ENCODE measurements at places on chromosomes 3 and 15.

DNA sequence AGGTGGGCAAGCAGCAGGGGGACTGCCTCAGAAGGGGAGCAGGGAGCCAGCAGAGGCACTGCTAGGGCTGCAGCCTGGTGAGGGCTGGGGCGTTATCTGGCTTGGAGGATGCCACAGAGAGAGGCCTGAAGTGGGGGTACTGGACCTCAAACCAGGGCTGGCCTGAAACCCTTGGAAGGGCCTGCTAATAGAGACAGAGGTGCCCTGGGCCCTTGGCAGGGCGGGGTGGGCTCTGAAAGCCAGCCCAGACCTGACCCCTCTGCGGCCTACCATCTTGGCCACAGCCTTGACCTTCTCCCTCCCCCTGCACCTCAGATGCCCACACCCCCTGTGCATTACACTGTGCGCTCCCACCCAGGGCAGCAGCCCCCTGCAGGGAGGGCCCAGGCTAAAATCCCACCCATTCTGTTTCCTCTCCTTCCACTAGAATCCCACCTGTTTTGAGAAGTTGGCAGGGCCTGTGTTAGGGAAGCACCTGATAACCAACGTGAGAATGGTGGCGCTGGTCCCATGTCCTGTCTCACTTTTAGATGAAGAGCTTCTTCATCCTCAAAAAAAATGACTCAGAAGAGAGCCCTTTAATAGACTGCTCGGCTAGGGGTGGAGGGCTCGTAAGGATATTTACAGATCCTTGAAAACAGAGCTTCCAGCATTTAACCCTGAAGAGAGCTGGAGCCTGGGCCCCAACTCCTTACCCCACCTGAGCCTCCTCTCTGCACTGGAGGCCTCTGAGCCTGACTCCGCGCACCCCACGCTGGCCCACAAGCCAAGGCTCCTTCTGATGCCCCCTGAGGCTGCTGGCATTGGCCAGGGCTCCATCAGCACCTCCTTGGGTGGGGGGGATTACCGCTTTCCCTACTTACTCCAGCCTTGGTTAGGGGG is 29.8 kb downstream of the LOXL1 start:
- DNase-seq = no peak

- no peak for DNase-seq
Observed at GRCh38 chr3:159992589-159992988, 4.0 kb downstream of the IL12A start.

GRCh38 chr3:63639806-63640205 is 12.7 kb upstream of the SNTN start:
- DNase-seq = no peak

- DNase-seq = no peak
Observed at GRCh38 chr3:98809557-98809956, 46.4 kb downstream of the ST3GAL6 start.

DNA sequence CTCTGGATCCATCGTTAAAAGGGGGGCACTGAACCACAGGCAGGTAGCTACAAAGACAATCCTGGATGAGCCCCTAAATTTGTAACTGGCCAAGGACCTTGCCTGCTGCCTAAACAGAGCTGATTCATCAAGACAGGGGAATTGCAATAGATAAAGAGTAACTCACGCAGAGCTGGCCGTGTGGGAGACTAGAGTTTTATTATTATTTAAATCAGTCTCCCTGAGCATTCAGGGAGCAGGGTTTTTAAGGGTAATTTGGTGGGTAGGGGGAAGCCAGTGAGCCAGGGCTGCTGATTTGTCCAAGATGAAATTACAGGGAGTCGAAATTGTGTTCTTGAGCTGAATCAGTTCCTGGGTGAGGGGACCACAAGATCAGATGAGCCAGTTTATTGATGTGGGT is 885.1 kb upstream of the CADM2 start:
- no peak for DNase-seq

GRCh38 chr3:153169793-153170383 is 7.9 kb downstream of the RAP2B start:
- no peak for DNase-seq

DNA sequence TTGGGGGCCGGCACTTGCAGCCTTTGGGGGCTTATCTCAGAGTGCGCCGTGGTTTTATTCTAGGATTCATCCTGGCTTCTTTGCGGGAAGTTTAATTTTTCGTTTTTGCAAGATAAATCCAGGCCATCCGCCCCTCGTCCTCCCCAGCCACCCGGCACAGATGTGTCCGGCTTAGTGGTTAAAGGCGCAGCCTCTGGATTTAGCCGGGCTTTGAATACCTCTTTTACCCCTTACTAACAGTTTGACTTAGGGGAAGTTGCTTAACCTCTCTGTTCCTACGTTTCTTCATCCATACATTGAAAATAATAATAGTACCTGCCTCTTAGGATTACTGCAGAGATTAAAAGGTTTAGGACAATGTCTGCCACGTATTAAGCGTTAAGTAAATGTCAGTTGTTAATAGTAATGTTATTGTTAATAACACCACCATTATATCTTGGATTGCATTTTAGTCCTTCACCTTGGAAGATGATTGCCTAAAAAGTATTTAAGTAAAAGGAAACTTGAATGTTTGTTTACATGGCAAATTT is 714 bp downstream of the ECT2 start:
- DNase-seq = no peak

GRCh38 chr3:51796854-51797253 is 17.8 kb upstream of the IQCF6 start:
- DNase-seq = no peak

- no peak for DNase-seq
Observed at GRCh38 chr15:63986751-63987341, 59.4 kb downstream of the DAPK2 start.

DNA sequence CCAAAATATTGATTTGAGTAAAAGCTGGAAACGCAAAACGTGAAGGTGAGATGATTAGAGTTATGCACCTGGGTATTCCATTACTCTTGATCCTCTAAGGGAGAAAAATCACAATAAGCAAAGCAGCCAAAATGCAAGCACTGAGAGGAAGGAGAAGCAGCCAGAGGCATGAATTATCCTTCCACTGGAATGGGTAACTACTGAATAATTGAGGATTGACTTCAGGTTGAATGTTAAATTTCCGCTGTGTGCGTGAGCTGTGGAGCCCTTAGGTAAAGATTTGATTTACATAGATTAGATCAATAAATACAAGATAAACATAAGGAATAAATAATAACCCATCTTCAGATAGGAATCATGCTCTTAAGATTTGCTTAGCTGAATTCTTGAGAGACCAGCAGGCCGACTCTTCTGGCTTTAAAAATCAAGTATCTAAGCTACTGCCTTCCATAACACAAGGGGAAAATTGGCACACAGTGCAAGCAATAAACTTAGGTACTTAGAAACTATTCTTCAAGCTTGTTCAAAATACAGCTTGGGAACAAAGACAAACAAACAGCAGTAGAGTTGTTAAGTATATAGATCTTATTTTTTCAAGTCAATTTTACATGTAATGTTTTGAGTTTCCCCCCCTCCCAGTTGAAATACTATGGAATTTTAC is 1459.5 kb downstream of the ZPLD1 start:
- DNase-seq = no peak

- DNase-seq = no peak
Observed at GRCh38 chr15:101022876-101023275, 103.7 kb downstream of the LRRK1 start.

- DNase-seq = no peak
Observed at GRCh38 chr3:55320928-55321327, 166.2 kb downstream of the WNT5A start.

DNA sequence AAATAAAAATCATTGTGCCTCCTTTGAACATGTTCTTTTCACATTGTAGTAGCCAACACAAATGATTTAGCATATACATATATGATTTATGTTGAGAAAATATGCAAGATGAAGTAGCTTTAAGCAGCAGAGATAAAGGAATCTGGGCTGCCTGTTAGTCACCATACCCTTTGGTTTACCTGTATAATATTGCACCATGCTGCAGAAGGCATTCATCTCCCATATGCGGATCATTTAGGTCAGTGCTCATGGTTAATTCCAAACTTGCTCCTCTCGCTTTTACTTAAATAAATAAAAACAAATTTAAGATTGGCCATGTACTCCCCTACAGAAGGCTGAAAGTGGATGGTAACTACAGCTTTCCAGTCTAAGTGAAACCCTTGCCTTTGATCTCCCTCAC is 86.7 kb upstream of the TBL1XR1 start:
- DNase-seq = no peak

GRCh38 chr3:13324835-13325501 is 95.2 kb downstream of the NUP210 start:
- no peak for DNase-seq

DNA sequence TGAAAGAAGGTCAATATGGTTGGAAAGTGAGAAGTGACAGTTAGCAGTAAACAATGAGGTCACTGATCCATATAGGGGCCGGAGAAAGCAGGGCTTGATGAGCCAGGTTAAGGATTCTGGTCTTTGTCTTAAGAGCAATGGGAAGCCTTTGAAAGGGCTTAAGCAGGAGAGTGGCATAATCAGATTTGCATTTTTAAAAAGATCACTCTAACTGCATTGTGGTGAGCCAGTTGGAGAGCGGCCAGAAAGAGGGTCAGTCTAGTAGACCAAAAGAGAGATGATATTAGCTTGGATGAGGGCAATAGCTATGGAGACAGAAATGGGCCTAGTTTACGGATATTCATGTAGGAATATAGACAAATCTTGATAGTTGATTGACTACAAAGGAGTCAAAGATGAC is 46.6 kb downstream of the CPNE4 start:
- DNase-seq = no peak

DNA sequence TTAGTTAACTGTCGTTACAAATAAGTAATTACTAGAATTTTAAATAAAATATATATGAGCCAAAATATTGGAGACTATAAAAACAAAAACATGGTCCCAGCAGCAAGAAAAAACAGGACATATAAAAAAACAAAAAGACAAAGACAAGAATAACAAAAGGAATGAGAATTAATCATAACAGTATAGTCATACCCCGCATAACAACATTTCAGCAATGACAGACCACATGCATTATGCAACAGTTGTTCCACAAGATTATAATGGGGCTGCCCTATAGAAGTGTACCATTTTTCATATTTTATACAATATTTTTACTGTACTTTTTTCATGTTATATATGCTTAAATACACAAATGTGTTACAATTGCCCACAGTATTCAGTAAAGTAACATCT is 5.6 kb downstream of the HLTF start:
- no peak for DNase-seq

DNA sequence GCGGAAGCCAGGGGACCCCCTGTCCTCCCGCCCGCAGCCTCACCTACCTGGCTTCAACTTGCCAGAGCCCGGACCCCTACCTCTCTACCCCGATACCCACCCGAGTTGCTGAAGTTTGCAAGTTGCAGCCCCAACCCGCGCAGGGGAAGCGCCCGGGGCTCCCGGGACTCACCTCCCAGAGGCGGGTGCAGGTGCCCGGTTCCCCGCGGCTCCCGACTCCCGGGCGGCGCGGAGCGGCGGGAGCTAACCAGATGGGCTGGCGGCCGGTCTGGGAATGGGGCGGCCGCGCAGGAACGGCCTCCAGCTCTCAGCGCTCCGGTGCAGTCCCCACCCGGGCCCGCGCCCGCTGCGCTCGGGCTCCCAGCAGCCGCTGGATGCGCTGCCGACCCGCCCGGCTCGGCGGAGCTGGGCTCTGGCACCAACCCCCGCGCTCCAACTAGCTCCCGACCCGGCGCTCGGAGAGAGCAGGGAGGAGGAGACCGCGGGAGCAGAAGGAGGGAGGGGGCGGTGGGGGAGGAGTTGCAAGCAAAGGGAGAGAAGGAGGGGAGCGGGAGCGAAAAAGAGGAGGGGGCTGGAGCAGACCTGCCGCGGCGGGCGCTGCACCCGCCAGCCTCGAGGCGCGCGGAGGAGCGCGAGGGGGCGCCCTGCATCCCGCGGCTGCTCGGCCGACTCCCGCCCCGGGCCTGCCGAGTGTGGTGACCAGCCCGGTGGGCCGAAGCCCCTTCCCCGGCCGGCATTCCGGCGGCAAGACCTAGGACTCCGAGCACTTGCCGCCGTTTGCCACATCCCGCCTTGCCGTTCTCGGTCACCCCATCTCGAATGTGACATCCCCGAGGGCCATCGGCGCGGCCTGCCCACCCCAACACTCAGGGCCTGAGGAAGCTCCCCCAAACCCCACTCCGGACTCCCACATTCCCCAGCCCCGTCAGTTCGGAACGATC is at the start of gene SEMA5B:
Gene SEMA5B, minus strand, starts transcription at position 472 of the 941 bp plus-strand sequence. CDS start 66,500 bp downstream, outside the sequence.
- DNase-seq = peak; percentile 32

DNA sequence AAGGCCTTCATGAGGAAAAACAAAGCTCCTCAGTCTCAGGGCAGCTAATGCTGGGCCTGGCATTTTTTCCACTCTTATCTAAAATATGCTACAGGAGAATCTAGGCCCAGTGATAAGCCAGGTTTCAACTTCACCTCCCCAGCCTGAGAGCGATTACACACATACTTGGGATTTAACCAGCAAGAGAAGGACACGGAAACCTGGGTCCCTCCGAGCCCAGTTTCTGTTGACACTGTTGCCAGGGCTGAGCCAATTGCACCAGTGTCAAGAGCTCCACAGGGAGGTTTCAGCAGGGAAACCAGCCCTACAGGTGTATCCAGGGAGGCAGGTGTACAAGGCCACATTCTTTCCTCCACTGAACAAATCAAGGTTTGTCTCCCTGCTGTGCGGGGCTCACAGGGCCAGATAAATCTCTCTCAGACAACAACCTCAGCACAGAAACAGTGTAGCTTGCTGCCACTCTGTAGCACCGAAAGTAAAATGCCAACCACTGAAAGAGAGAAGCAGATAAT is 85.4 kb downstream of the MAGI1 start:
- no peak for DNase-seq

DNA sequence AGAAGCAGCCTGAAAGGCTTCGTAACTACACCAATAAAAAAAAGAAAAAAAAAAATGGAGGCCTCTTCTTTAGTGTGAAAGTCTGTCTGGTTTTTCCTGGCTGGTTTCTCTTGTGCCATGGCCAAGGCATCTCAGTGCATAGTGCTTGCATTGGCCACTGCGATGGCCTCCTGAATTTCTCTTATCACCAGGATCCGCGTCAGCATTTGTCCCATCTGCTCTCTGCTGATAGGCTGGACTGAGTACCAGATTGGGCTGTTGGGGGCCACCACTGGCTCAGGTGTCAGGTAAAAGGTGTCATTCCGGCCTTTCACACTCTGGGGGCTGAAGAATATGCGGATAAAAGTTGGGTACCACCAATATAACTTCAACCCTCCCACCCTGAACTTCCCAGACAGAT is 1.1 kb upstream of the IMPDH2 start:
- DNase-seq = no peak

DNA sequence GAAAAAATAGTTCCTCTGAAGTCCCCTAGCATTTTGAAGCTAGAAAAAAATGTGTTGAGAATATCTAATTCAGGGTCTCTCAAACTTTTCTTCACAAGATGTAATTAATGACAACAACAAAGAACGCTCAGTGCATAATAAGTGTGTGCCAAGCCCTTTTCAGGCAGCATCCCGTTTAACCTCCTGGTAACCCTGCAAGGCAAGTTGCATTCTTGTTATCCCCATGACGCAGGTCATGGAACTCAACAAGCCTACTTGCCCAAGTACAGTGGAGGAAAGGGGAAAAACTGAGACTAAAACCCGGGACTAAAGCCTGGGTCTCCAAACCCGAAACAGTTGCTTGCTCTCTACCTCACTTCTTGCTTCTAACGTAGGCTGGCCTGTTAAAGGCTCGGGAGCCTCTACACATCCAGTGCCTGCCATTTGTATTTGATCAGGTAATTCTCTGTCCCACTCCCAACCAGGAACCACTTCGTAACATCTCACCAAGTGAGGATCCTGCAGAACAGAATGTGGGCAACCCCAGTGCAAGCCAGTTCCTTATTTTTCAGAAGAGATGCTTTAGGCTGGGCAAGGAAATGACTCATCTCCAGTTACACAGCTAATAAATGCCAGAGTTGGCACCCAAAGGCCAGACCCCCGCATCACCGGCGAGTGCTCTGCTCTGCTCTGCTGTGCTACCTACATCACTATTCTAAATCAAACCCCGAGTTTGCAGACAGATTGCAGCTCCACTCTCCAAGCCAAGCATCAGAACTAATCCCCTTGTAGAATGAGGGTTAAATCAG is 28.3 kb downstream of the LMCD1 start:
- no peak for DNase-seq

All from stimulated activated CD4-positive, alpha-beta T cell treated with anti-CD3 and anti-CD28 coated beads, Interleukin-4, amount 100 ng/mL, for 1 hour (primary cell).